CD4-positive, alpha-beta memory T cell (primary cell): ENCODE measurements at places on chromosomes 7 and 10. TPM values are rescaled to one million over a fixed set of nuclear protein-coding genes. Genes with fewer than 3 reads are reported as not detected.

Gene RSPH10B2
- total RNA-seq, result 1.1 TPM

Gene PRF1
- total RNA-seq, result 19.5 TPM

Gene MDH2
- total RNA-seq, result 80.1 TPM

Gene GTF2I
- total RNA-seq, result 144 TPM

Gene LRRC18
- not detected for total RNA-seq

Gene RTKN2
- total RNA-seq, result 11.0 TPM

DNA sequence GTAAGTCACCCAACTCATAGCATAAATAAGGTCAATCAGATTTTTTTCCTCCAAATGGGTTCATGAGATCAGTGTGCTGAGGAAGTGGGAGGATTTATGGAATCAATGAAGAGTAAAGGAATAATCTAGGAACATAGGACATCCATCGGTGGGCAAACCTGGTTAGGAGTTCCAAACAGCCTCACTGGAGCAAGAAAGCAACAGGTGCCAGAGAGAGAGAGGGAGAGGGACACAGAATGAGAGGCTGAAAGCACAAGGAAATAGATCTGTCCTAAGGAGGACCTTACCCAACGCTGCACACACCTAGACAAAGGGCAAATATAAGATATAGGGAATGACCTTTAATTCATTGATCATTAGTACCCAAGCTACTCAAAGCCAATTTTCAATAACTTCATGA lies 119.5 kb upstream of the ANKRD1 start:
- no peak for DNase-seq

GRCh38 chr10:133523631-133524203 lies 3.4 kb upstream of the CYP2E1 start:
- DNase-seq, result no peak

DNA sequence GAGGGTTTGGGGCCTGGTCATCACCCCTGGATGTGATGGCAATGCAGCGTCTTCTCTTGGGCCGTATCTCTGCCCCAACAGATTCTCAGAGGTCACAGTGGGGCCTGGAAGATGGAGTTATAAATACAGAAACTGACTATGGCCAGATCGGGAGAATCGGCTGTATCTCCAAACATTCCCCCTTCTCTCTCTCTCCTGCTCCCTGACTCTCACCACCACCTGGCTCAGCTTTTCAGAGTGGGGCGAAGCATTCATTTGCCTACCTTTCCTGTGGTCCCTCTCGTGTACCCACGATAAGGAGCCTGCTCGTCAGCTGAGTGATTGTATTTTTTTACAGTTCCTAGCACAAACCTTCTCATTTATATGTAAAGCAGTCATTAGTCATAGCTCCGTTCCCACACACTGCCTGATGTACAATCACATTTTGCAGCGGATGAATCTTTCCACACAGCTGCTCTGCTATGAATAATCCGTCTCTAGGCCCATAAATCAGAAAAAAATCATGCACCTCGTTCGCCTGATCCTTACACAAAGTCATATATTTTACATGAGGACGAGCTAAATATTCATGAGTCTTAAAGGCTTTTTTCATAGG lies 23.2 kb upstream of the BTRC start:
- no peak for DNase-seq

- no peak for DNase-seq
These were observed 248.7 kb downstream of the ARHGAP12 start for GRCh38 chr10:31679936-31680335.
